HT1080 (cell line): ENCODE measurements at places on chromosomes 16 and 17. TPM values are rescaled to one million over a fixed set of nuclear protein-coding genes. Genes with fewer than 3 reads are reported as not detected.
A peak's percentile ranks its signal among the peaks of the same experiment; 100 is the strongest.

The ODF4 gene
- not detected in 2 replicates for total RNA-seq

DNA sequence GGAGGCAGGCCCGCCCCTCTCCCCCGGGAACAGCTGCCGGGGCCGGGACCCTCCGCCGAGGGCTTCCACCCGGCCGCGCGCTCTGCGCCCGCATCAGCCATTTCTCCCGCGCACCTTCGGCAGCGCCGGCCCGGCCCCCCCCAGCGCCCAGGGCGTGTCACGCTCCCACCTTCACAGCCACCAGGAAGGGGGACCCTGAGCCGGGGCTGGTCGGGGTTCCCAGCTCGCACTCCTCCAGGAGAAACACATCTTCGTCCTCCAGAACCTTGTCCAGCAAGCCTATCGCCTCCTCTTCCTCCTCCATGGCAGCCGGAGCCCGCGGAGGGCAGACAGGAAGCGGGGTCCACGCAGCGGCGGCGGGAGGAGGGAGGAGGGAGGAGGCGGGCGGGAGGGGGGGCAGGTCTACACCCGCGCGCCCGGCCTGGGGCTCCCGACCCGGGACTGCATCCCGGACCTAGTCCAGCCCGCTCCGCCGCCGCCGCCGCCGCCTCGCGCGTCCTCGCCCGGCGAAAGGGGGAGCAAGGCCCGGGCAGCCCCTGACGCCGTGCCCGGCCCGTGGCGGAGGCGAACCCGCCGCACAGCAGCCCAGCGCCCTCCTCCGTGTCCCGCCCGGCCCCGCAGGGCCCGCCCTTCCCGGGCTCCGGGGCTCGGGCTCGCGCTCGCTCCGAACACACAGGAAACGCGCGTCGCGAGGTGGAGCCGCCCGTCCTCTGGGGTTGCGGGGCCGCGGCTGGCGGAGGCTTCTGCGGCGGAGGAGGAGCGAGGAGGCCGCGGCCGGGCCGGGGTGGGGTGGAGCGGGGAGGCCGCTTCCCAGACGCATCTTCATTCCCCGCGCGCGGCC is 70.8 kb downstream of the ABR start:
- DNase-seq: peak; percentile 28

The TBC1D3I gene
- 0.37 TPM in 1 of 2 replicates, not detected in the other for total RNA-seq

The PABPN1L gene
- not detected in 2 replicates for total RNA-seq

The SCN4A gene
- not detected in 2 replicates for total RNA-seq

The KRT24 gene
- total RNA-seq: not detected in 2 replicates

The TP53TG3F gene
- total RNA-seq: 0.10 TPM in 1 of 2 replicates, not detected in the other

DNA sequence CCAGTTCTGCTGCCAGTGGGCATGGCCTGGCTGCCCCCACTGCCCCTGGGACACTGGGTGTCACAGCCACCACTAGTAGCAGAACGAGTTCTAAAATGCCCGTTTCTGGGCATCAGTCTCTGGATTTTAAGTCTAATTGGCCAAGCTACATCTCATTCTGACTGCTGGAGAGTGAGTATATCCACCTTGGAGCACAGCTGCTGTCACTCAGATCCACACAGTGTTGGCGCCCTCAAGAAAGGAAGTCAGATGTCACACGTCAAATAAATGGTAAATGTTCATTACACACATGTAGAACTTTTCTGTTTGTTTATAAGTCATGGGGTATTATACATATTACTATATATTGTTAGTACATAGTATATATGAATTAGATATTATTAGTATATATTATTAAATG is 19.4 kb downstream of the GNGT2 start:
- DNase-seq: no peak

DNA sequence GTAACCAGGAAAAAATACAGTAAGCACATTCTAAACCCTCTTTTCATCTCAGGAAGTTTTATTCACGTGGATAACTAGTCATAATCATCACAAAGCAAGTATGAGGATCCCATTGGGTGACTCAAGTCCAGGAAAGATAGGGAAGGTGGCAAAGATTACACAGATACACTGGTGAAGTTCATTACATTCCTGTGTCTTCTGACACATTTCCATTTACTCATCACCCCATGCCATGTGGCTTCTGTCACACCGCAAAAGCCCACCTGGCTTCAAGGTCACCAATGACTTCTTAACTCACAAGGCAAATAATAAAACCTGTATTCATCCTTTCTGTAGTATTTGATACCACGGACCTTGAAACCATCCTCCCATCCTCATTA is 17.0 kb downstream of the HS3ST3A1 start:
- DNase-seq: peak; percentile 99

The ZACN gene
- total RNA-seq: 0.06 and 0.10 TPM in 2 replicates

The CD300H gene
- not detected in 2 replicates for total RNA-seq

DNA sequence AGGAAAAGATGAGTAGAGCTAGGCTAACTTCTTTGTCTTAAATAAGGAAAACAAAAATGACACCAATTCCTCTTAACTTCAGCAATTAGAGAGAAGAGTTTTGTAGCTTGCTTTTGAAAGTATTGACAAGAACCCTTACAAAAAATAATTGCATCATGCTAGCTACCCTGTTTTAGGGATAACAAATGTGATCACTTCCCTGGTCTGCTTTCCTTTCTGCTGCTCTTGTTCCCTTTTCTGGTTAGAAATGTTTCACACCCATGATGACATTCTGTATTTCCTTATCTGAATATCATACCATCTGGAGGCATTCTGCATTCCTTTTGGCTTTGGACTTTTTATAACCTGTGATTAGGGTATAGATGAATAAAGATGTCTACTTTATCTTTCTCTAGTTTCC is 9.9 kb upstream of the SMIM36 start:
- no peak for DNase-seq
